ENCODE measurements at places on chromosomes 3 and 15.

DNA sequence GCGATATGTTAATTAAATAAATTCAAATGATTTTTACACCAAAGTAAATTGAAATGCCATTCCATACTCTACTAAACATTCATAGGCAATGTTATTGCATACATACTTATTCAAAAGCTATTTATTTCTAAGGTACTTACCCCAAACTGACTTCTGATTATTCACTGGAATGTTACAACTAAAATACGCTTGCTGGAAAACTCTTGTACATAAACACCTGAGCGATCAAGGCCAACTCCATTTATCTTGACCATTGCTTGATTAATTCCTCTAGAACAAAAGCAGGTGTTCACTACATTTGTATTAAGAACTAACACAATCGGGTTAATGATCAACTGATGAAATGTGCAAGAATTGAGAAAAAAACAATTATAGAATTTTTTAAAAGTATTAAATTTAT, at the start of gene SERPINI2:
Gene SERPINI2, minus strand, starts transcription at position 180 of the 400 bp plus-strand sequence. CDS start 2,208 bp downstream, outside the sequence.
- DNase-seq: no peak

- no peak for DNase-seq
Observed at GRCh38 chr15:82537351-82537908, 2.8 kb downstream of the RPS17 start.

GRCh38 chr15:90211440-90212143, 10.5 kb downstream of the SEMA4B start:
- DNase-seq: no peak

- DNase-seq: no peak
Observed at GRCh38 chr15:66399276-66399675, 12.6 kb downstream of the MAP2K1 start.

GRCh38 chr3:22982981-22983587, 220.0 kb upstream of the UBE2E2 start:
- no peak for DNase-seq

DNA sequence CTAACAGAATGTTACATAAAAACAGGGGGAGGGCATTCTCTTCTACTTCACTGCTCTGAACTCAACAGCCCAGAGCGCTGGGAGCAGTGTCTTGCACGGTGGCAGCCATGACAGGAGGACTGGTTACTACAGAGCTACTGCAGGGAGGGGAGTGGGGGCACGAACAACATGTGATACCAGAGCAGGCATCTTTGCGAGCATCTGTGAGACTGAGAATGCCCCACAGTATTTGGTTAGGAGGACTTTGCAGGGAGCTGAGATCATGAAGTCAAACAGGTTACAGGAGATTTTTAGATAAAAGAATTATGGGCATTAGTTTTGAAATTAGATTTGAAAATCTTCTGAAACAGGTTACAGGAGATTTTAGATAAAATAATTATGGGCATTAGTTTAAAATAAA, 58.8 kb upstream of the GOLGA8B start:
- DNase-seq: no peak

- DNase-seq: no peak
Observed at GRCh38 chr3:176075046-176075445, 1122.2 kb downstream of the TBL1XR1 start.

GRCh38 chr15:80462836-80463512, 58.8 kb downstream of the ARNT2 start:
- DNase-seq: no peak

GRCh38 chr3:20666091-20666490, 480.1 kb upstream of the SGO1 start:
- no peak for DNase-seq
